ENCODE measurements at places on chromosomes 5 and 9.
A peak's percentile ranks its signal among the peaks of the same experiment; 100 is the strongest.

GRCh38 chr9:126377536-126377935, 50.9 kb downstream of the MVB12B start:
- no peak for DNase-seq

DNA sequence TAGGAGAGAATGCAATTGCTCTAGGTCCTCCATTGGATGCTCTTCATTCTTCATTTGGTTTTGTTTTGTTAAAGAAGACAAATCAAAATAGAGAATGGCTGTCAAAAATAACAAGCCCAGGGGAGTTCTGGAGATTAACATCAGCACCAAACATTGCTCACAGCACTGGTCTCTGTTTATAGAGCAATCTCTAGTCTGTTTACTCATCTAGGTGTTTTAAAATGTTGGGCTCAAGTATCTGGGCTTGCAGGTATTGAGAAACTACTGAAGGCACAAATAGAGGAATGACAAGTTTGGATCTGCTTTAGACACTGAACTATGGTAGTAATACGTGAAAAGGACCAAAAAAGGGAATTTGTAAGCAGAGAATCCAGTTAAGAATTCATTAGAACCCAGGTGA, 77.0 kb upstream of the TMC1 start:
- DNase-seq: no peak

DNA sequence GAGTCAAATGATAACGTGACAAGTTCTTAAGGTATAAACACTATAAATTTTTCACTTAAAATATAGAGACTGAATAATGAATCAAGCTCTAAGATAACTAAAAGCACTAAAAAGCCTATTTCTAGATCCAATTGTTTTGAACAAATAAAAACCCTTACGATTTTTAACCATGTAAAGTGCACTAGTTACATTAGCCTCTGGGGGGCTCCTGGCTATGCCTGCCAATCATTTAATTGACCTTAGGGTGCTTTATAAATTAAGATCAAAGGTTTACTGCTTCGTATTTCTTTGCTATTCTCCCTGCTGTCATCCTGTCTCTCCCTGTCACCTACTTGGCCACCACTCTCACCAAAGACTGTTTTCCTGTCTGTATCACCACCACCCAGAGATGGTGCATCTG, 133.4 kb downstream of the ESM1 start:
- DNase-seq: no peak

- DNase-seq: no peak
Measured at GRCh38 chr5:44266882-44267576, 122.2 kb downstream of the FGF10 start.

DNA sequence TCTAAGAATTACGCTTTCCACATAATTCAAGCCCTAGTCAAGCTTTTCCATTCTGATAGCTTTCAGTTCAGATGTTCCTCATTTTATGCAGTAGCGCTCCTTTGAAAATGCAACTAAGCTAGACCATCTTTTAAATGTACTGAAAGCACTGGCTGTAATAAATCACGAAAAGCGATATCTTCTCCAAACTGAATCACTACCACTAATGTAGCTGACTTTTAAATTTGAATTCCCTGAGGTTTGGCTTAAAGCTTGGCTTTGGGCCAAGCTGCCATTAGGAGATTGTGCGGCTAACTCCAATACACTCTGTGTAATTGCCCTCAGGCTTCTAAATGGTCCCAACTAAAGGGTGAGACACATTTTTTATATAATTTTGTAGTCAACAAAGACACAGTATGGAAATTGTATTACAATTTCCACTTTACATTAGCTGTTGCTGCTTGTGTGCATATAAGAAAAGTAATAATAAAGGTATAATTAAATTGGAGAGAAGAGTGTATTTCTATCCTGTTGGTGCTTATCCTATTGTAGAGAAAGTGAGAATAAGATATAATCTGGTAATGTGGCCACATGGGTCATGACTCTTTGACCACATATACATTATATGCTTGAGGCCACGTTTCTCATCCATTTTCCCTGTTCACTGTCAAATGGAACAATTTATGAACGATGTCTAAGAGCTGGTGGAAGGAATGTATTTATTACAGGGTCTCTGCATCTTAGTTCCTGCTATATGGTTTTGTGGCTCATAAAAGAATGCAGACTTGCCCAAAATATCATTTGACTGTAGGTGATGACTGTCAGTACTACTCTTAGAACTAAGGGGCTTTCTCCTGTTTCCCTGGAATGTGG, 118.7 kb upstream of the TAF11L2 start:
- no peak for DNase-seq

DNA sequence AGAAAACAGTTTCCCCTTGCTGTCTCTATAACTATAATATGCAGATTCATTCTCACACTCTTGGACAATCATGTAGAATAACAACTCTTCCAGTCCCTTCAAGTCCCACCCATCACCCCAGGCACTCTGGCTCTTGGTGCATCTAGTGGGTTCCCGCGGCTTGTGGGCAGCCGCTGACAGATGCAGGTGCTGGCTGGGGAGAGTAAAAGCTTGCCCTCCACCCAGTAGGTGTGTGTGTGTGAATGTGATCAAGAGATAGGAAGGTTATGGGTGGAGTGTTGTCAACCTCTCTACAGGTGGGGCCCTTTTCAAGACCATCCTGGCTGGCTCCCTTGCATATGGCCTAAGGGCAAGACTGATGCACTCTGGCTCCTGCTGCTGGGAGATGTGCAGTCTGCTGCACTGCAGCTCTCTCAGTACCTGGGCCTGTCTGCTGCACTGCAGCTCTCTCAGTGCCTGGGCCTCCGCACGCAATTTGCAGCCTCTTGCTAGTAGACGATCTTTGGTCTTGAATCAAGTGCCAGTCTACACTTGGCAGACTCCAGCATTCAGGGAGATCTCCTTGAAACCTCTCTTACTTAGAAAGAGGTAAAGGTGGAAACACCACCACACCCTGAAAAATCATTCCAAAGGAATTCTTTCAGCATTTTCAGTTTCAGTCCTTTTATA, 189.7 kb upstream of the GDNF start:
- DNase-seq: no peak

DNA sequence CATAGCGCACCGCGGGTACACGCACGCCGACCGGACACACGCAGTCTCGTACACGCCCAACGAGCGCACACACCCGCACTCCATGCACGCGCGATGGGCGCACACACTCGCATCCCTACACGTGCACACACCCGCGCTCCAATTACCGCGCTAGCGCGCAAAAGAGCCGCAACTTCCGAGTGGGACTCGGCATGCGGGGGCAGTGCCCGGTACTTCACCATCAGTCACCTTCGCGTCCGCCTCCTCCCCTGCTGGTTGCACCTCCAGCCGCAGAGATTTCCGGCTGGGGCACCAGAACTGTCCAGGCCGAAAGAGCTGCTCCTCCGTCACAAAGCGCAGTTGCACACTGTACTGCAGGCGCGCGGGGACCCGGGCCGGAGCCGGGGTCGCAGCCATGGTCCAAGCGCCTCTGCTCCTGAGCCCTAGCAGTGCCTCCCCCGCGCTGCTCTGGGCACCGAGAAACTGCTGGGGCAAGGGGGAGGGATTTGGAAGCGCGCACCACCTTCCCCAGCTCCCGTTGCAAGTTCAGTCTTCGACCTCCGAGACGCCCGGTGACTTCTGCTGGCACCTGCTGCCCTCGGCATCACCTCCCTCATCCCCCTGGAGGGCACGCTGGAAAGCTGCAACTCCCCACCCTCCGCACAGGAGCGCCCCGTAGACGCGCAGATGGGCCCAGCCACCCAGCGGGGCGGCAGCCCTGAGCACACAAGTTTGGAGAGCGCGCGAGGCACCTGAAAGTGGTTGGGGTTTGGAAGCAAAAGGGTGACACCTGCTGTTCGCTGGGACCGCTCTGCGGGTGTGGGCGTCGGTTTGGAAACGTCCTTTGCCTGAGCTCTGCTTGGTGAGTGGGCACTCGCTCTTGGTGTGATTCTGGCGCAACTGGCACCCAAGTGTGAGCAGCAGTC, 337.4 kb upstream of the PUM3 start:
- peak; percentile 57 for DNase-seq

- peak; percentile 71 for DNase-seq
Measured at GRCh38 chr5:146565764-146566367, 49.9 kb upstream of the GPR151 start.

GRCh38 chr5:134934202-134934601, 29.3 kb downstream of the PCBD2 start:
- DNase-seq: no peak

DNA sequence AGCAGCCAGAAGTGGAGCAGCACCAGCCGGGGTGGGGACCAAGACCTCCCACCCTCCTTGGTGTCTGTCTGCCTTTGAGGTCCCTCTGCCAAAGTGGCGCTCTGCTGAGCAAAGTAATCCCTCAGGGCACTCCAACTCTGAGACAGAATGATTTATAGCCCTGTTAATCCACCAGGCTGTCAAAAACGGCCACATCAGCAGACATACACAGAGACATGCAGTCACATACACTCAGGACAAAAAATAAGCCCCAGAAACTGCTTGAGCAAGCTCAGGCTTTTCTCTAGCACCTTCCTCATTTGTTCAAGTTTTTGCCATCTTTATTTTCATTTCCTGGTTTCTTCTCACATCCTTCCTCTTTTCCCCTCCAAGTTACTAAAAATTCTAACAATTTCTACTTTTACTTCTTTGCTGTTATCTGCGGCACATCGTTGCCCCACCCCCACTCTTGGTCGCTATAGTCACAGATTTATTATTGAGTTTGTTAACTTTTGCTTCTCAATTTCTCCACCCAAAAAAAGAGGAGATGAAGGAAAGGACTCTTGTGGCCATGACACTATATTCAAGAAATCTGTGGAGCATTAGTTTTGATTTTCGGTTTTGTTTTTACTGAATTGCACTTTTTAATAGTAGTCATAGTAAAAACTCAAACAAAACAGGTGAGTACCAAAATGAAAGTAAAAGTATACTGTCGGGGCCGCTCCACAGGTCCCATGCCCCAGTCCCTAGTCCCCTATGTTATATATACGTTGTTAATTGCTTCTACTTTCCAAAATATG, 17.4 kb upstream of the ADRB2 start:
- DNase-seq: peak; percentile 57

Measured in activated CD8-positive, alpha-beta T cell treated with anti-CD3 and anti-CD28 coated beads, Interleukin-2, amount 10 ng/mL, durations not matched to agents 7 days and 5 days (primary cell).